ENCODE measurements at places on chromosomes 13 and 19.
A peak's percentile ranks its signal among the peaks of the same experiment; 100 is the strongest.

- DNase-seq: no peak
Measured at GRCh38 chr13:113856716-113857065, 7.2 kb downstream of the GAS6 start.

DNA sequence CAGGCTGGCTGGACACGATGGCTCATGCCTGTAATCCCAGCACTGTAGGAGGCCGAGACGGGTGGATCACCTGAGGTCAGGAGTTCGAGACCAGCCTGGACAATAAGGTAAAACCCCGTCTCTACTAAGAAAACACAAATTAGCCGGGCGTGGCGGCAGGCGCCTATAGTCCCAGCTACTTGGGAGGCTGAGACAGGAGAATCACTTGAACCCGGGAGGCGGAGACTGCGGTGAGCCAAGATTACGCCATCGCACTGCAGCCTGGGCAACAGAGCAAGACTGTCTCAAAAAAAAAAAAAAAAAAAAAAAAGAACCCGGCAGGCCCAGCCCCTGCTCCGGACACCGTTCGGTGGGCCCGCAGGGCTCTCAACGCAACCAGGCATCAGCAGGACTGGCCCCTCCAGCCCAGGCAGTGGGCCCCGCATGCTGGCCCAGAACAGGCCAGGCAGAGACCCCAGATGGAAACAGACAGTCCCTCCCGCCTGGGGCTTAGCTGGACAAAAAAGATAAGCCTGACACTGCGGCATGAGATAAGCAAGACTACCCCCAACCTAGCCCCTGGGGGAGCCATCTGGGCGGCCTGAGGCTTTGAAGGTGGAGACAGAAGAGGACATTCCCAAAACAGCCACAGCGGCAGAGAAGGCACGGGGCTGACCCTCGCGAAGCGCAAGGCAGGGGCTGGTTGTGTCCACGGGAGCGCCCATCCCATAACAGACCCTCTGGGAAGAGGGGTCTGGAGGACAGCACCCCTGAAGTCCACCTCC lies 11.6 kb downstream of the REXO1 start:
- no peak for DNase-seq

DNA sequence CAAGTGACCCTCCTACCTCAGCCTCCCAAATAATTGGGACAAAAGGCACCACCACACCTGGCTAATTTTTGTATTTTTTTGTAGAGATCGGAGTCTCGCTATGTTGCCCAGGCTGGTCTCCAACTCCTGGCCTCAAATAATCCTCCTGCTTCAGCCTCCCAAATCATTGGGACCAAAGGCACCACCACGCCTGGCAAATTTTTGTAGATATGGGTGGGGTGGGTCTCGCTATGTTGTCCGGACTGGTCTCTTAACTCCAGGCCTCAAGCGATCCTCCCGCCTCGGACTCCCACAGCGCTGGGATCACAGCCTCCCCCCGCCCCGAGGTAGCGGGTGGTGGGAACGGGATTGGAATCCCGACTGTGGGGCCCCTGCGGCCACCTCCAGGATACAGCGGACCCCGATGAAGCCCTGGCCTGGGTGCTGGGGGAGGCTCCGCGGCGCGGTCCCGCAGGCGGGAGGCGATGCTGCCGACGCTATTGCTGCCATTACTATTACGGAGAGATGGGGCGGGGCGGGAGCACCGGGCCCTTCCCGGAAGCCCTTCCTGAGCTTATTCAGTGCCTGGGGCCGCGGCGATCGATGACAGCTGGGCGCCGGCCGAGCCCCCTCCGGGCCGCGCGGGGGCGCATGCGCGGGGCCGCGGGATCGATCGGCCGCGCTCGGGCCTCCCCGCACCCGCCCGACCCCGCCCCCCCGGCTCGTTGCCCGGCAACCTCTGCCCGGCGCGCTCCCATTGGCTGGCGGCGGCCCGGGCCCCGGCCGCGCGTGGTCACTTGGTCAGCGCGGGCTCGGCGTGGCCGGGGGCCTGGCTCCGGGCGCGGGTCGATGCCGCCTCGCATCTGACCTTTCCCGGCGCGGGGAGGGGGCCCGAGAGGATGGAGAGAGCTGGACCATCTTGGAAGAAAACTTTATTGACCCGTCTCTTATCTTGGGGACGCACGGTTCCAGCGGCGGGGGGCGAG lies 27.9 kb upstream of the ONECUT3 start:
- peak; percentile 41 for DNase-seq

DNA sequence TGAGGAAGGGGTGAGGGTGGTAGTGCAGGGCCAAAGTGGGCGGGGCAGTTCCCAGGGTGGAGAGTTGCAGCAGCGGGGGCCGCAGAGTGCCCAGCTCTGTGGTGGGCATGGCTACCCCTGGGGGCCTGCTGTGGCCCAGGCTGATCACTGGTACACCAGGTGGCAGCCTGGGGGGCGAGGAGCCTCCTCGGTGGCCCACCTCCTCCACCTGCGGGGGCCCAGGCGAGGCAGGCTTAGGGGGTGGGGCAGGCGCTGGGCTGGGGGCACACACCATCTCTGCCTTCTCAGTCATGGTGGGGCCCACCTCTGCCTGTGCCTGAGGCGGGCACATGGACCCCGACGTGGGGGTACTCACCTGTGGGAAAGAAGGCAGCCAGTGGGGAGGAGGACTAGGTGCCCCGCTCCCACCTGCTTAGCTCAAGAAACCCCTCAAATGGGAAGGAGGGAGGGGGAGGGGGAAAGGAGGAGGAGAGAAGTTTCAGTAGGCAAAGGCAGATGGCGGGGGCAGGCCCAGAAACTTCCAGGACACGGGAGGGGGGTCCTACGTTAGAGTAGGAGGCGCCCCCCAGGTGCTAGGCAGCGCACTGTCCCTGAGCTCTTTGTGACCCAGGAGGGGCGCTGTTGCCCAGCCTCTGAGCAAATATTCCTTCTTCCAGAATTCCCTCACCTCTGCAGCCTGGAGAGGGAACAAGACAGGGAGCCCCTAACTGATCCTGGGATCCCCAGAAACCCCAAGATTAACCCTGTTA lies 1.6 kb downstream of the LYL1 start:
- DNase-seq: no peak

GRCh38 chr13:48000559-48001113 lies 437 bp downstream of the SUCLA2 start:
- no peak for DNase-seq

DNA sequence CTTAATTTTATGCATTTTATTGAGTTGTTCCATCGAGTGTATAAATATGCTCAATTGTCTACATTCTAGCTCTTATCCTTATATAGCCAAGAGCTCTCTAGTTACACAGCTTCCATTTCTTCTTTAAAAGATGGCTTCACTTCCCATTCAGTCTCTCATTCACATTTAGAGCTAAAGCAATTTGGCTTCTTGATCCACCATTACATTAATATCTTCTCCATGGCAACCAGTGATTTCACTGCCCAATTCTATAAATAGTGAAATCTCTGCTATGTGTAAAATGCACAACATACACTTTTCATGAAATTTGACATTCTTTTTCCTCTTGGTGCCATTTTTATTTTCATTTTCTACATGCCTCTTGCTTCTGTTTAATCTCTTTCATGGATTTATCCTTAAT lies 696.9 kb upstream of the ATXN8OS start:
- DNase-seq: no peak

- DNase-seq: no peak
Measured at GRCh38 chr13:95091755-95092154, 209.5 kb downstream of the ABCC4 start.
